ENCODE measurements at places on chromosomes 2 and 18. TPM values are rescaled to one million over a fixed set of nuclear protein-coding genes. Genes with fewer than 3 reads are reported as not detected.

The VSNL1 gene
- total RNA-seq = not detected

The STPG4 gene
- total RNA-seq = not detected

The HOXD9 gene
- 2.3 TPM for total RNA-seq

DNA sequence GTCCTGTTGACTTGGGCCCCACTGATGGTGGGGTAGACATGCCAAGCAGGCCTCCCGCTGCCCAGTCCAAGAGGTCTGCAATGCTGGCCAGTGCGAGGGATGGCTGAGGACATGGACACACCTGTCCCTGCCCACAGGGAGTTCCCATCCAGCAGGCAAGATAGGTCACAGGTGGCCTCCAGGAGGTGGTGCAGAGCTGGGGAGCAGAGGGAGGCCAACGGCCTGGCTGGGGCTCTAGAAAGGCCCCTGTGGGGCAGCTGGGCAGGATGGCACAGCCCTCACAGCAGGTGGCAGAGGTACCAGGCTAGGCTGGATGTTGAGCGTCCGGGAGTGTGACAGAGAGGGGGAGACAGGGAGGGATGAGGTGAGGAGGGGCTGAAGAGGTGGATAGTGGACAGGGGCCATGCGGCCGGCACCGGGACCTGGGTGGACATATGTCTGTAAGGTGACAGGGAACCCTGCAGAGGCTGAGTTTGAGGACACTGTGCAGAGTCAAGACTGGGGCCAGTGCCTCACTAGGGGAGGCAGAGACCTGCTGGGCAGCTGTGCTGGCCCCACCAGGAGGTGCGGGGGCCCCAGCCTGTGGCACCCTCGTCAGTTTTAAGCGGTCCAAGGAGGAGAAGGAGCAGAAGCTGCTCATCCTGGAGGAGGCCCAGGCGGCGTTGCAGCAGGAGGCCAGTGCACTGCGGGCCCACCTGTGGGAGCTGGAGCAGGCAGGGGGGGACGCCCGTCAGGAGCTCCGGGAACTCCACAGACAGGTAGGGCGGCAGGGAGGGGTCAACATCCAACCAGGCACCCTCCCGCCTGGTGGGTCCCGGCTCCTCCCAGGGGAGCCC is 34.3 kb upstream of the SNED1 start:
- H3K27me3 ChIP-seq = peaks cover 6% of the 10 kb centered on the region
- no peaks in the 10 kb centered on the region for H3K36me3 ChIP-seq
- H3K27ac ChIP-seq = no peak overlapping the region
- H3K4me1 ChIP-seq = no peaks in the 10 kb centered on the region
- DNase-seq = no peak
- no peak overlapping the region for H3K4me3 ChIP-seq

GRCh38 chr2:4522498-4523421 is 819.4 kb downstream of the DCDC2C start:
- no peaks in the 10 kb centered on the region for H3K36me3 ChIP-seq
- no peak overlapping the region for H3K4me3 ChIP-seq
- DNase-seq = no peak
- no peak overlapping the region for H3K27ac ChIP-seq
- H3K4me1 ChIP-seq = no peaks in the 10 kb centered on the region

GRCh38 chr2:238151628-238152235 is 7.0 kb upstream of the ERFE start:
- peaks cover 10% of the 10 kb centered on the region for H3K4me1 ChIP-seq
- H3K27me3 ChIP-seq = no peaks in the 10 kb centered on the region
- no peaks in the 10 kb centered on the region for H3K36me3 ChIP-seq
- H3K4me3 ChIP-seq = no peak overlapping the region
- no peak for DNase-seq
- H3K27ac ChIP-seq = no peak overlapping the region

GRCh38 chr2:73110168-73111072 is 2.3 kb downstream of the RAB11FIP5 start:
- peak overlapping the region; percentile 99 for H3K27ac ChIP-seq
- no peak for DNase-seq
- peak overlapping the region; percentile 100 for H3K4me3 ChIP-seq
- peaks cover 22% of the 10 kb centered on the region for H3K36me3 ChIP-seq
- H3K27me3 ChIP-seq = no peaks in the 10 kb centered on the region
- H3K4me1 ChIP-seq = peaks cover 71% of the 10 kb centered on the region
